ENCODE measurements at places on chromosomes 11 and 22.

GRCh38 chr11:57057561-57057960 lies 68.8 kb downstream of the OR5AK2 start:
- no peak for DNase-seq

- DNase-seq: no peak
Observed at GRCh38 chr11:59574467-59574866, 41.1 kb downstream of the OSBP start.

DNA sequence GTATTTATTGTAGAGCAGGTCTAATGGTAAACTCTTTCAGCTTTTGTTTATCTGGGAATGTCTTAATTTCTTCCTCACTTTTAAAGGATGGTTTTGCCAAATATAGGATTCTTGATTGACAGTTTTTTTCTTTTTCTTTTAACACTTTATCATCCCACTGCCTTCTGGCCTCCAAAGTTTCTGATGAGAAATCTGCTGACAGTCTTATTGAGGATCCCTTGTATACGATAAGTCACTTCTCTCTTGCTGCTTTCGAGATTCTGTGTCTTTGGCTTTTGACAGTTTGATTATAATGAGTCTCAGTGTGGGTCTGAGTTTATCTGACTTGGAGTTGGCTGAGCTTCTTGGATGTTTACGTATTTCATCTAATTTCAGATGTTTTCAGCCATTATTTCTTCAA lies 6.7 kb upstream of the TSKU start:
- DNase-seq: no peak

DNA sequence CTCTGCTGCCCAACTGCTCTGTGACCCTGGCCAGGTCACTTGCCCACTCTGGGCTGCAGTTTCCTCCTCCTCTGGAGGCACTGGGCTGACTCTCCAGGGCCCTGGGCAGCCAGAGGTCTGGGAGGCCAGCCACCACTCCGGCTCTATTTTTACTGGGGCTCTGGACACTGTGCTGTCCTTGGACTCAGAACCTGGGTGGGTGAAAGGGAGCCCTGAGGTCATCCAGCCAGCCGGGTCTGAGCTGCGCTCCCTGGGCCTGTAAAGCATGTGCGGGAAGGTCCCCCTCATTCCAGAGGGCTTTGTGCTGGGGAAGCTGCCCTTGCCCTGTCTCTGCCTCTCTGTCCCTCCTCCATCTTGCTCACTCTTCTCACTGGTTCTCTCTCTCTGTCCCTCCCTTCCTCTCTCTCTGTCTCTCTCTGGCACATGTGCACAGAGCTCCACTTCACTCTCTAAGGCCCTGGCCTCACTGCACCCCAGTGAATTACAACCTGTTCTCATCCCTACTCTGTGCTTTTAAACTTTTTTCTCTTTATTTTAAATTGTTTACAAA lies 24.6 kb downstream of the MB start:
- no peak for DNase-seq

DNA sequence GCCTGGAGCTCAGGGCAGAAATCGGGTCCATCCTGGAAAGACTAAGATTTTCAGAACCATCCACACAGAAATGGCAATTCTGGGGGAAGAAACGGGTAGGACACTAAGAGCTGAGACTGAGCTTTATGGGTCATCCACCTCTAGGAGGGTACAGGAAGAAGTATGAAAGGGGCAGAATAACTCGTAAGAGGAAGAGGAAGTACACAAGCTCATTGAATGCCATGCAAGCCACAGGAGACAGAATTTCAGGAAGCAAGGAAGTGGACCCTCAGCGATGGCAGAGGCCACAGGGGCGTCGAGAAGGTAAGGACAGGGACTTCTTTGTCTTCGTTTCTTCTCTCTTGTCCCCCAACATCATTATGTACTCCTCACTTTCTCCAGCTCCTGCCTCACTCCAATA lies 169.6 kb downstream of the MAML2 start:
- DNase-seq: no peak

DNA sequence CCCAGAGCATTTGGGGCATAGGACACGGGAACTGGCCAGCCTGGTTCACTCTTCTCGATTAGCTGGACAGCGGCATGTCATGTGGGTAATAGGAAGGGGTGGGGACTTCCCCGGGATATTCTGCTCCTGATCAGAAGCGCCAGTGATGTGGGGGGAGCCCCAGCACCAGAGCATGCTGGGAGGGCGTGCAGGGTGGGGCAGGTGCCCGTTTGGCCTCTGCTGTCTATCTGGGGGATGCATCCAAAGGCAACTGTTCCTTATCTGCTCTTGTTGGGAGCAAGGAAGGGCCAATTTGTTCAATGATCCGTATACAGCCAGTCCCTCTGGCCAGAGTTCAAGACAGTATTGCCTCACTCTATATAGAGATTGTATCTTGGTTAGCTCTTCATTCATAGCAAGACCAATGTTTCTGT lies 43.6 kb downstream of the PPARA start:
- no peak for DNase-seq

Data from SHP77 treated with DMSO at 0.1 percent for 48 hours (cell line).